GM20000 (cell line): ENCODE measurements at places on chromosomes 4 and X.
A peak's percentile ranks its signal among the peaks of the same experiment; 100 is the strongest.

GRCh38 chrX:27599928-27600327 is 9.8 kb downstream of the DCAF8L2 start:
- DNase-seq: no peak

DNA sequence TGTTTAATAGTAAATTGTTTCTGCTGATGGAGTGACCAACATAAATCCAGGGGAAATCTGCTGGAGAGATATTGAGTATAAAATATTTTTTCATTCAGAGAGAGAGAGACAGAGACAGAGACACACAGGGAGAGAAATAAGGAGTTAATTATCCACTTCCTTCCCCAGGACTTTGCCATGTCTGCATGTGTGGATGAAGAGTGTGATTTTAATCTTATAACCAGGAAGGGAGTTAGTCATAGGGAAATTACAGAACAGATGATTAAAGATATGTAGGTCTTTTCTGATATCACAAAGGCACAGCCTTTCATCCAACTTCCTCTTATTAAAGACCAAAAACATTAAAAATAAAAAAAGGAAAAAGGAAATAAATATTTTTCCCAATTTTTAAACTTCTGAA is 526.3 kb downstream of the SPRY1 start:
- DNase-seq: no peak

- no peak for DNase-seq
Measured at GRCh38 chr4:37464373-37465128, 220.0 kb downstream of the NWD2 start.

DNA sequence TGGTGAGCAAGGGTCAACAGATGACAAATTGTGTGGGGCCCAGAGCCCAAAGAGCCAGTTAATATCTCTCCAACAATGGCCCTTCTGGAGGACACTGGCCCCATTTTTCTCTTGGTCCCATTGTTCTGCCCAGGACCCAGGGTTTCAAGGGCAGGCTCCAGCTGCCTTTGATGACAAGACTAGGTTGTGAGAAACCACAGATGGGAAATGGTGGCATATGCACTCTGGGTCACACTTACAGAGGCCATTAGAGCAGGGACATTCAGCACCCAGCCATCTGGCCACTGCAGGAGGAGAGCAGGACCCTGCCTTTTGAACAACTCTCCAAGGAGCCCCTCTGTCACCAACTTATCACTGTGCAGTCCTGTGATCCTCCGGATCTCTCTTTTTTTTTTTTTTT is 49.7 kb upstream of the KIAA1210 start:
- DNase-seq: no peak

DNA sequence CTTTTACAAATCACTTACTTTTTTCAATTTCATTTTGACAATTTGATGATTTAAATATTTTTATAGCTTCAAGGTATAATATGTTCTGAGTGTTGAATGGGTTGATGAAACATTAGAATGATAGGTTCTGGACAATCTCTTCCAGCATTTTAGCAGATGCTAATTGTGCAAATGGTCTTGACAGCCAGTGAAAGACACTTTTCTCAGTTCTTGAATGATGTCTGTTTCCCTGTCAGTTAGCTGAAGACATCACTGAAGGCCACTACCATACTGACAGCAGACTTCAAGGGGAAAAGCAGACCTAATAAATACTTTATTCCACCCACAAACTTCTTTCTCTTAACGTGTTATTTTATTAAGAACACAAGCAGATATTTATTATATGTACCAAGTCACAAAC is 498.6 kb downstream of the GRXCR1 start:
- DNase-seq: no peak

GRCh38 chr4:152278505-152279233 is 257.2 kb downstream of the FBXW7 start:
- peak; percentile 13 for DNase-seq

DNA sequence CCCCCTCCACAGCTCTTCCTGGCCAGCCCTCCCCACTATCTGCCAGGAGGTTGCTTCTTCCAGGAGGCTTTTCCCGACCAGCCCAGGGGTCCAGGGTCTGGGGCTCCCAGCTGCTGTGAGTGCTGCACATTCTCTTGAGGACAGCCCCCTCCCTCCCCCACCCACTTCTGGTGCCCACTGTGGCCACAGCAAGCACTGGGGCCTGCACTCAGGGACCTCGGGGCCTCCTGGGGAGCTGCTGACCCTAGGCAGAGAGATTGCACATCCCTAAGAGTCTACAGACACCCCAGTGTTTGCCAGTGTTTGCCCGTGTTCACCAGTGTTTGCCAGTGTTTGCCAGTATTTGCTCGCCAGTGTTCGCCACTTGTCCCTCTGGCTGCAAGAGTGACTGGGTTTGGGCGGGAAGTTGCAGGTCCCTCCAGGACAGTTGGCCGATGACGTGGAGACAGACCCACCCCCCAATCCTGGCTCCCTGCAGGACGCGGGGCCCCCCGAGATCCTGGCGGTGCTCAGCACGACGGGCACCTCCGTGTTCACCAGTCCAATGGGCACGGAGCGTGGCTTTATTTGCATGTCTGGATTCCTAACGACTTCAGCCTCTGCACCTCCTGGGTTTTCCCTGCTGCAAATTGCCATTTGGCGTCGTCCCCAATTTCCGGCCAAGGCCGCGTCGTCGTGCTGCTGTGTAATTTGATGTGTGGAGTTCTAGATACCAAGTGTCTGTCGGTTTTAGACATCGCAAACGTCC is 87.5 kb upstream of the NKX1-1 start:
- DNase-seq: no peak

- DNase-seq: no peak
Measured at GRCh38 chr4:137794764-137795254, 262.5 kb upstream of the PCDH18 start.

GRCh38 chrX:49278081-49278480 is 8.5 kb downstream of the PPP1R3F start:
- DNase-seq: no peak

GRCh38 chrX:50718776-50719175 is 95.2 kb downstream of the SHROOM4 start:
- no peak for DNase-seq

DNA sequence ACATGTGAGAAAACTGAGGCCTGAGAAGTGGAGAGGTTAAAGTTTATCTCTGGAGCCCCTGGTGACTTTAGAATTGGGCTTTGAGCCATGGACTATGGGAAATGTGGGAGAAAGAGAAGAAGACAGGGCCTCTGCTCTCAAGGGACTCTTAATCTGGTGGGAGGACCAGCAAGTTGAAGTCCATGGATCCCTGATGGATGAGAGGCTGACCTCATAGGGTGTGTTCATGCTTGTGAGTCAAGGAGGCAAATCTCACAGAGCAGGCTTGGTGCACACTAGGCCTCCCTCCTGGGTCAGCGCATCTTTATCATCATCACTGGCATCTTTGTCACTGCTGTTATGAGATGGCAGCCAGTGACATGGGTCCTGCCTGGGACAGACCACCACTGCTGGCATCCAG is 211.9 kb downstream of the AFAP1 start:
- DNase-seq: no peak

GRCh38 chr4:88456670-88457306 is at the start of gene HERC5:
HERC5 (plus strand) TSS chr4:88457119; CDS start chr4:88457270, 151 bp downstream.
- peak; percentile 98 for DNase-seq

- no peak for DNase-seq
Measured at GRCh38 chr4:61824454-61824853, 624.3 kb downstream of the ADGRL3 start.

DNA sequence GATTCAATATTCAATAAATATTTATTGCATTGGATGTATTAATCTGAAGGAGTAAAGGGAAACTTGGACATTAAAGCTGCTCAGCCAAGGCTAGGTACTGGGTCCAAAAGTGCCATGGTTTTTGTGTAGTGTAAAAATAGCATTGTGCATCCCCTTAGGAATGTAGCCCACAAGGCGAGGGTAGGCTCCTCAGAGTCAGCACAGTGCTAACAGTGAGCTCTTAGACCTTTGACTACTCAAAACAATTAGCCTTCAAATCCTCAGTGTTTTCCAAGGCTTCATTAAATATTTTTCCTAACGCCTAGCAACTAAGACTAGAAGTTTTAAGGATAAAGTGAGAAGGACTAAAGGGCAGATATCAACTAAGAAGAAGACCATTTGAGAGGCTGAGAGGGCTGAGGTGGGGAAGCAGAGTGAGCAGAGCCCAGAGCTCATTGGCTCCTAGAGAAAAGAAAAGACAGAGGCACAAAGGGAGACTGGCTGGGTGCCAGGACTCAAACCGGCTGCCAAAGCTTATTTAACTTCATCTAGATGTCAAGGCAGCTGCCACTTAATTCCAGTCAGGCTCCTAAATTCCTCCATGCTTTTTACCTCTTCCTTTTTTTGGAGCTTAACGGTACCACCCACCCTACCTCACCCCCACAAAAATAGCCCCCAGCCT is 17.0 kb downstream of the PRKG2 start:
- no peak for DNase-seq

- no peak for DNase-seq
Measured at GRCh38 chr4:79653871-79654270, 245.8 kb upstream of the GK2 start.

DNA sequence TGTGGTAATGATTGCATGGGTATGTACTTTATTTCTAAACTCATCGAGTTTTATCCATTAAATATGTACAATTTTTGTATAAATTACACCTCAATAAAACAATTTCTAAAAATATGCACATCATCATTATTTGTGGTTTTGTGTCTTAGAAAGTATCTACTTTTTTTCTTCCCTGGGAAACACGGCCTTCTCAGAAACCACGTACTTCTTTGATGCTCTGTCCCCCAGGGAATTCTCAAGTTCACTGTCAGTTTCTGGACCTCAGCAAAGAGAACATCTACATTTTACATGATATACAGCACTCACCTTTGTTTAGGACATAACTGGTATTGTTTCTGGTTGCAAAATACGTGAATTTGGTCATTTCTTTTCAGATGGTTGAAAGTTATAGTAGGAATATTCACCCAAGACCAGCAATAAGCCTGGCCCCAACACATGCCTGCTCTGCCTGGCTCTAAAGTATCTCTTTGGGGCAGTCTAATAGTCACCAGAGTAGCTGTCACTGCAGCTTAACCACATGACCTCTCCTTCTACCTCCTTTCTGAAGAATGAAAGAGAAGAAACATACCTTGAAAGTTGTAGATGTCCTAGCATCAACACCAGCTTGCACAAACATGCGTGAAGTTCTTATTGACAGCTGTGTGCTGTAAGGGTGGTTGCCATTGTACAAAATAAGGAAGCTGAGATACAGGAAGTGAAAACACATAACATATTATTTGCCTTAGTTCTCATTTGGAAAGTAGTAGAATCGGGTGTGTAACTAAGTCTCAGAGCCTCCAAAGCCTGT is 48.4 kb upstream of the SPANXN4 start:
- peak; percentile 26 for DNase-seq

DNA sequence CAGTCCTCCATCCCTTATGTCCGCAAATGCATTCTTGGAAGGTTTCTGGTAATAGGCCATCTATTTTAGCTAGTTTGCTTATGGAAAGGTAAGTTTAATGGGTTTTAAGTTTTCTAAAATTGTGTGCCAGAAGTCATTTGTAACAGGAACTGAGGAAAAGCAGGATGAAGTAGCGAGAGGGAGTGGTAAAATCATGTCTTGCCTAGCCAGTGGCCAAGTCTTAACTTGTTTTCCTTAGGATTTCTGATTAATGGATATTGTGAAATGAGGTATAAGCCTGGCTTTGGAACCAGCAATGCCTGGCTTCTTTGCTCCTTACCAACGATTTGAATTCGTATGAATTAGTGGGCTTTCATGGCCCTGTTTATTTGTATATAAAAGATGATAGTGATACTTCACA is 7.3 kb downstream of the SEC24B start:
- no peak for DNase-seq

DNA sequence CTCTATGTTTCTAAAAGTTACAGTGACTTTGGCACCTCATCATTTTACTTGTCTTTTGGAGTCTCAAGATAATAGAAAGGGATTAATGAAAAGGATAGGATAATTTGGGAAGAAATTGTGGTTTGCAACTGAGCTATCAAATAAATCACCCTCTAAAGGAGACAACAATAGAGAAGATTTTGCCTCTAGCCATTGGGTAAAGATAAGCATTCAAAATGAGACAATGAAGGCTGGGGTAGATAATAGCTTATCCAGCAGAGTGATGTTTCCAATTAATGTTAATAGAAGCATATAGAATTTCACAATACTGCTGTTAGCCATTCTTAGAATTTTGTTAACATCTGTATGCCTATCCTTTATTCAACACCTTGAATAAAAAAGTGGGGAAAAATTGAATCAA is 1177.6 kb downstream of the ADGRL3 start:
- no peak for DNase-seq

DNA sequence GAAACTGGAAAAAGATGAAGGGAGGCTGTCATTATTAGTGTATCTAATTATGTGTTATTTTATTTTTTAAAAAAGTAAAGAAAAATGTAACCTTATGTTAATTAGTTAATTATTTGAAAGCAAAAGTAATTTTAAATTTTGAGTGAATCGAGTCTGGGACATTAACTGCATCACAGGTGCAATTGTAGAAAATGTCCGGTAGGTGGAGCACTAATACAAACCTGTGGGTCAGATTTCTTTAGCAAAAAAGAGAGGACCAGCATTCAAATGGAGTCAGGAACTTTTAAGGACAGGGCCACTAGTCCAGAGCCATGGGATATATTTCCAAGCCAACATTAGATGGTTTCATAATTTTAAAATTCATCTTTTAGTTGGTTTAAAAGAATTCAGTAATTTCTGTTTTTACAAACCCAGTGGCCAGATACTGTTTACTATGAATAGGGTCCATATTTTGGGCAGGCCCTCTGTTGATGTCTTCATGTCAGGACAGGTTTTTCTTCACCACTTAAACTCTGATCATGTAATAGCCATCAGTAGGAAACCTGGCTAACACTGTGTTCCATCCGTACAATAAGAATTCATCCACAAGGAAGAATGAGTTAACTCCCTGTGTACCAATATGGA is 27.2 kb downstream of the BST1 start:
- DNase-seq: peak; percentile 59

DNA sequence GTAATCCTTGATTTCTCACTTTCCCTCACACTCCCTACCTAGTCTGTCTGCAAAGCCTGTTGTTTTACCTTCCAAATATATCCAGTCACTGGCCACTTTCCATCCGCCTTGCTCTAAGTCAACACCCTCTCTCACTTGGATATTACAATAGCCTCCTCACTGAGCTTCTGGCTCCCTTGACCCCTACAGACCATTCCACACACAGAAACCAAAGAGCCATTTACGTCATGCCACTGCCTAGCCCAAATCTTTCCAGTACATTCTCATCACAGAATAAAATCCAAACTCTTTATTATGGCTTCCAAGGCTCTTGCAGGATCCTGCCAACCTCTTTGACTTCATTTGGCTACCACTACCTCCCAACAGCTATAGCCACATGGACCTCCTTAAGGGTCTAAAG is 25.7 kb upstream of the ARHGEF9 start:
- no peak for DNase-seq

GRCh38 chrX:1398431-1399340 is 6.8 kb upstream of the SLC25A6 start:
- DNase-seq: no peak
